ENCODE measurements at places on chromosomes 7 and 10.

GRCh38 chr10:111756217-111757061 lies 427.1 kb downstream of the GPAM start:
- DNase-seq, result peak; percentile 22

DNA sequence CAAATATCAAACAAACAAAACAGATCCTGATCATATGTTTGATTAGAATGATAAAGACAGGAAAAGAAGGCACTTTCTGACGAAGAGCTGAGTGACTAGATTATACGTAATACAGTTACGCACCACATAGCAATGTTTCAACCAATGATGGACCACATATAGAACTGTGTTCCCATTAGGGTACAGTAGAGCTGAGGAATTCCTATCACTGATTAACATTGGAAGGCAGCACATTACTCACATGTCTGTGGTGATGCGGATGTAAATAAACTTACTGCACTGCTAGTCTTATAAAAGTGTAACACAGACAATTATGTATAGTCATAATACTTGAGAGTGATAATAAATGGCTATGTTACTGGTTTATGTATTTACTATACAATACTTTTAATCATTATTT lies 98.3 kb downstream of the PTN start:
- DNase-seq, result no peak

GRCh38 chr10:15311569-15312280 lies 59.4 kb downstream of the FAM171A1 start:
- no peak for DNase-seq

DNA sequence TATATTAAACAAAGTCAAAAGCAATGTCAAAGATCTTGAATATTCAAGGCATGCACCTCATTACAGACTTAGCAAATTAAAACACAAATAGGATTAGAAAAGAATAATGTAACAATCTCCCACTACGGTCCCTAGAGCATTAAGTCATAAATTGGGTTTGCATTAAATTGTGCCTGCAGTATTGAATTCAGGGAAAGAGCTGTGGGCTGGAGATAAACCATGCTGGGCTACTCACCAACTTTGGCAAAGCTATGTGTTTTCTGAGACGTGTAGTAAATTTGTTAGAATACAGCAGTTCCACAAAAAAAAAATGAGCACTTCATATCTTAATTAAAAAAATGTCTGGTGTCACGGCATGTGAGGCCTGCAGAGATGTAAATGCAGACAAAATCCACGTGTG lies 241.6 kb downstream of the SNX10 start:
- DNase-seq, result no peak

DNA sequence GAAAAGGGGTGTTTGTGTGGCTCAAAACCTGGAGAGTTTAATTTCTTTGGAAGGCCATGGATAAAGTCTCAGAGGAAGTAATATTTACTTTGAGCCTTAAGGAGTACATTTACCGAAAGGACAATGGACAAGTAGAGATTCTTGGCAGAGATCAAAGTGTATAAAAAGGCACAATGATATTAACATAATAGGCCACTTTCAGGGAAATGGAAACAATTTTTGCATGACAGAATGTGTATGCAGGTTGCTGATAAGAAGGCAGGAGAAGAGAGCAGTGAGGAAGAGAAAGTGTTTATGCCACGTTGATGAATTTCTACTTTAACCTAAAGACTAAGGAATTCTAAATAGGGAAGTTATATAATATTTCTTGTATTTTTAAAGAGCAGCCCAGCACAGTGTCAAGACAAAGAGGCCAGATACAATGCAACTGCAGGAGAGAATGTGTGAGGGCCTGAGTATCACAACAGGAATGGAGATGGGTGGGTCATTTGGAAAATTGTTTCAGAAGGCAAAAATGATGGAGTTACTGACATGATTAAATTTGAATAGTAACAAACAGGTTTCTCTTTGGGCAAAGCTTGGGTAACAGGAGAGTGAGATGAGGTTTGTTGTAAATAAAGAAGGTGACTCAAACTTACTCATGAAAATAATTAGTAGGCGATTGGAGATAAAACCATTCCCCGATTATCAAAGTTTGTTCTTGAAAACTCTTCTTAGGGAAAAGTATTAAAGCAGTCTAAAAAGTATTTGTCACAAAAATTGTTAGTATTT lies 84.1 kb downstream of the THSD7A start:
- DNase-seq, result no peak

GRCh38 chr7:6317797-6318438 lies 45.5 kb upstream of the CYTH3 start:
- DNase-seq, result peak; percentile 20

DNA sequence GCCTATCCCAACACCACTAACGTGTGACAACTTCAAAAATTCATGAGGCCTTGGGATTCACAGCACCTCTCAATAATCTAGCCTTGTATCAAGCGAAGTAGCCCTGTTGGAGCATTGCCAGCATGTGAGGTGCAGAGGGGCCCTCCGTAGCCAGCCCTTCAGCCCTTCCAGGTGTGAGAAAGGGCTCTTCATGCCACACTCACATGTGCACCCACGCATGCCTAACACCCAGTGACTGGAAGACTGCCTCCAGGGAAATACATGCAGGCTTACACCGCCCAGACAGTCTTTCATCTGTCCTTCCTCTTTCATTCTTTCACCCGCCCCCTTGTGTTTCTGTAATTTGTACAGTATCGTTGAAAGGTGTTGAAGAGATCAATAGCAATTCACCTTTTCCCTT lies 26.1 kb downstream of the LRRC4 start:
- no peak for DNase-seq

DNA sequence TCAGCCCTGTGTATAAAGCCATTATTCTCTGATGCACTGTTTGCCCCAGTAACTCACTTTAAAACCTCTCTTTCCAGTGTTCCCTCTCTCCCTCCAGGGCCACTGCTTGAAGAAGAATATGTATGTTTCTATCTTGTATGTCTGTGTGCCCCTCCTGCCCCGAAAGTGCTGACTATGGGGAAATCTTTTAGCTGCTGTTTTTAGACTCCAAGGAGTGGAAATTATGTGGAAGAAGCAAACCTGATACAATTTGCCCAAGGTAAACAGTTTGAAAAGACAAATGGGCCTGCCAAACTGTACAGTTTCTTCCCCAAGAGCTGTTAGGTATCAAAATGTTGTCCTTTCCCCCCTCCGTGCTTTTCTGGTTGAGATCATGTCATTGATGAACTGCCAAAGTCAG lies 3.4 kb downstream of the ADRA2A start:
- DNase-seq, result no peak

GRCh38 chr10:42932116-42932515 lies 144.8 kb upstream of the RET start:
- DNase-seq, result no peak

DNA sequence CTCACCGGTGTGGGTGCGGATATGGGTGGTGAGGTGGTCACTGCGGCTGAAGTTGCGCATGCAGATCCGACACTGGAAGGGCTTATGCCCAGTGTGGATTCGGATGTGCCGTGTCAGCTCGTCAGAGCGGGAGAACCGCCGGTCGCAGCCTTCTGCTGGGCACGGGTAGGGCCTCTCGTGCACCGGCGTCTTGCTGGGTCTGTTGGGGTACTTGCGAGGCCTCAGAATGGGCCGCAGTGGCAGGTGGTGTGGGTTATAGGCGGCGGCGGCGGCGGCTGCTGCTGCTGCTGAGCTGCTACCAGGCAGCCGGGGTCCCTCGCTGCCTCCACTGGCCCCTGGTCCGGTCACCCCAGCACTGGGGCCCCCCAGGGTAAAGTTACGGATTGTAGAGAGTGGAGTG lies 2.7 kb downstream of the EGR2 start:
- DNase-seq, result no peak

- no peak for DNase-seq
These were observed 16.8 kb downstream of the HK1 start for GRCh38 chr10:69295027-69295636.

DNA sequence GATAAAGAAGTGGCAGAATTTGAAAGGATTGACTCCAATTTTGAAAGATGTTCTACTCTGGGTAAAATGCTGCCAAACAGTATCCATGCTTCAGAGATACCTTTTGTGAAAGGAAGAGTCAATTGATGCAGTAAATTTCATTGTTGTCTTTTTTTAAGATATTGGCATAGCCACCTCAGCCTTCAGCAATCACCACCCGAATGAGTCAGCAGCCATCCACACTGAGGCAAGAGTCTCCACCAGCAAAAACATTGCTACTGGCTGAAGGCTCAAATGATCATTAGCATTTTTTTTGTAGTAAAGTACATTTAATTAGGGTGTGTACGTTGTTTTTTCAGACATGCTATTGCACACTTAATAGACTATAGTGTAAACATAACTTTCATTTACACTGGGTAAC lies 31.7 kb upstream of the CYP26C1 start:
- DNase-seq, result no peak

DNA sequence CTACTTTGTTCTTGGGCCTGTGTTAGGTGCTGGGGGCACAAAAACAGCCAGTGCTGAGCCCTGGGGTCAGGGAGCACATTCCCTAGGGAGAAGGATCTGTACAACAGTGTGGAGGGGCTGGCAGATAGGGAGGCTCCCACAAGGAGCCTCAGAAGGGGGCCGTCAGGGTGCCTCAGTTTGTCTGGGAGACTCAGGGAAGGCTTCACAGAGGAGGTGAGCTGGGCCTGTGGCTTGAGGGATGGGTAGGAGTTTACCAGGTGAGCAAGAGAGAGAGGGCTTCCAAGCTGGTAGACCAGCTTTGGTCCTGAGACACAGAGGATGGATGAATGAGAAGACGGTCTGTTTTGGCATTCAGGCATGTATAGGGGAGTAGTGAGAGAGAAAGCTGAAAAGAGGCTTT lies 52.1 kb downstream of the CAMK1D start:
- DNase-seq, result no peak

GRCh38 chr7:137954614-137955013 lies 47.3 kb downstream of the CREB3L2 start:
- DNase-seq, result no peak

GRCh38 chr7:25894902-25895791 lies 256.9 kb upstream of the NFE2L3 start:
- DNase-seq, result peak; percentile 74

DNA sequence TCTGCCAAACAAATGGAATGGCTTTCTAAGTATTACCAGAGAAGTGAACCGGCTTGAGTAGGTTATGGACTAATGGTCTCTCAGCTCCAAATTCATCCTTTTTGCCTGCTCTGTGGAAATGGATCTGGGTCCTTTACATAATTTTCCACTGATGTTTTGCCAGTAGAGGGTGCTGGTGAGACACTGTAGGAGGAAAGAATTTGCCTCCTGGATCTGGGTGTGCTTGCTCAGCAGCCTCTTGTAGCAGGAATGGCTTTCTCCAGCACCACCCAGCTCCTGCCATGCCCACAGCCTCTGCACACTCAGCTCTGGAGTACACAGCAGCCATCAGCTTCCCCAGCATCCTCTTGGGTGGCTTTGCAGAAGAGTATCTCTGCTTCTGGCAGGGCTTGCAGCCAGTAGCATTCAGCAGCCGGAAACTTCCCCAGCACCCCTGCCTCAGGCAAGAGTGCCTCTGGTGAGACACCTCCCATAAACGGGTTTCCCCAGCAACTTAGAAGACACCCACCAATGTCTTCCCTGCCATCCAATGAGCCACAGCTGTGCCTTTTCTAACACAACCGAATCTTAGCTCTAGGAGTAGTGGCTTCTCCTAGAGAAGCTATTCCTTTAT lies 235.0 kb upstream of the PLPP4 start:
- peak; percentile 37 for DNase-seq

DNA sequence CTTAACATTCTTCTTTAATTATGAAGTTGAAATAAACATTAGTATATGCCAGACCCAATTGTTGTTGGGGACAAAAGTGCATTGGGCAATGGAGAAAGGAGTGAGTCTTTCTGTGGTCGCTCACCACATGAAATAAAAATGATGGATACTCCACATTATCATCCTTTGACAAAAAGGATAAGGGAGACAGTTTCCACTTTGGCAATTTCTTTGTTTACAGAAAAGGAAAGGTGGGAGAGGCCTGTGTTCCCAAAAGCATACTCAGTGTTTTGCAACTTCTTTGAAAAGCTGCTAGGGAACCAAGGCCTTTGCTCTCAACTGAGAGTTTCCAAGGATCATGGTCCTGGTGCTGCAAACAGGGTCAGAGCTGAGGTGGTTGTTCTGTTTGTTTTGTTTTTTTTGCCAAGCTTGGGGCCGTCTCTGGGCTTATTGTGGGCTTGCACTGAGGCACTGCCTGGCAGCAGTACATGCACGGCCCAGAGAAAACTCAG lies 341.9 kb downstream of the TNS3 start:
- DNase-seq, result no peak

GRCh38 chr10:97408496-97408992 lies 7.4 kb upstream of the RRP12 start:
- DNase-seq, result no peak

- DNase-seq, result no peak
These were observed 18.5 kb upstream of the FXYD4 start for GRCh38 chr10:43352951-43353350.

DNA sequence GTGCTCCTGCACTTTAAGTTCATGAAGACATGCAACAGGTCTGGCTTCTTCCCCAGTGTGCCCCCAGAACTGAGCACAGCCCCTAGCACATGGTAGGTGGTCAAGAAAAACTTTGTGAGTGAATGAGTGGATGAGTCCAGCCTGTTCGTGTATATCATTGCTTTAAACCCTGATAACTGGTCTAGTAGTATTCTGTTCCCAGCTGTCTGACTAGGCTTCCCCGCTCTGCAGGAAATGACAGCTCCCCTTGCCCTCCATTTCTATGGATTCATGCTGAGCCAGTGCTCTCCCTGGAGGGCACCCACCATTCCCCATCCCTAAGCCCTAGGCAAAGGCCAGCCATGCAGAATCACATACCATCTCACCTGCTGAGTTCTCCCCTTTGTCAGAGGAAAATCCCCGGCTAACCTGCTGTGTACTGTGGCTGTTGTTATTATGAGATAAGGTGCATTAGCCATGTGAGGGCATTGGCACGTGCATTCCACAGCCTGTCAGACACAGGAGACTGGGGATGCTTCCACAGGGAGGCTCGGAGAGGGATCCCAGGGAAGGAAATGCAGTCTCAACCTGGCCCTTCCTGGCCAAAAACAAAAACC lies 698.9 kb downstream of the GRID1 start:
- DNase-seq, result no peak
